ENCODE measurements at places on chromosomes 3 and 15.

DNA sequence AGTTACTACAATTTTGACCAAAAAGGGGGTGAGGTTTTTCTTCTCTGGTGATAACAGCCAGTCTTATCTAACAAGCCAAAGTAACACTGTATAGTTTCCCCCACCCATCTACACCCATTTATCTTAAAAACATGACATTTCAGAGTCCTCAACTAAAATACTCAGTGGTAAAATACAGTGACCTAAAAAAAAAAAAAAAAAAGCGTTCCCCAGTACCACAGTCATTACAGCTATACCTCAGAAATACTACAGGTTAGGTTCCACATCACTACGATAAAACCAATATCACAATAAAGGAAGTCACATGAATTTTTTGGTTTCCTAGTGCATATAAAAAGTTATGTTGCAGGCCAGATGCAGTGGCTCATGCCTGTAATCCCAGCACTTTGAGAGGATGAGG lies 13.8 kb downstream of the DENND4A start:
- peaks cover 54% of the 10 kb centered on the region for H3K4me1 ChIP-seq
- no peaks in the 10 kb centered on the region for H3K27me3 ChIP-seq
- peaks cover 19% of the 10 kb centered on the region for H3K36me3 ChIP-seq
- peak overlapping the region; percentile 55 for H3K4me3 ChIP-seq
- DNase-seq, result no peak
- peak overlapping the region; percentile 78 for H3K27ac ChIP-seq

DNA sequence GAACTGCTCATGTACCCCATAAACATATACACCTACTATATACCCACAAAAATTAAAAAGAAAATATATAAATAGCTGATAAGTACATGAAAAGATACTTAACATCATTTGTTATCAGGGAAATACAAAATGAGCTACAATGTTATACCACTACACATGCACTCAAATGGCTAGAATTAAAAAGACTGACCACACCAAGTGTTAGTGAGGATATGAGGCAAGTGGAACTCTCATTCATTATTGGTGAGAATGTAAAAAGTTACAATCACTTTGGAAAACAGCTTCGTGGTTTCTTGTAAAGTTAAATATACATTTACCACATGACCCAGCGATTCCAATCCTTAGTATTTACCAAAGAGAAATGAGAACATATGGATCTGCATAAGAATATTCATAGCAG lies 26.5 kb downstream of the EOMES start:
- no peak for DNase-seq
- no peaks in the 10 kb centered on the region for H3K36me3 ChIP-seq
- peaks cover 11% of the 10 kb centered on the region for H3K4me1 ChIP-seq
- H3K4me3 ChIP-seq, result no peak overlapping the region

- no peaks in the 10 kb centered on the region for H3K36me3 ChIP-seq
- peak overlapping the region; percentile 84 for H3K27ac ChIP-seq
- peak; percentile 62 for DNase-seq
- peaks cover 55% of the 10 kb centered on the region for H3K4me1 ChIP-seq
- peaks cover 13% of the 10 kb centered on the region for H3K27me3 ChIP-seq
Measured at GRCh38 chr15:90665288-90666134, 51.6 kb upstream of the BLM start.

GRCh38 chr15:30865257-30865656 lies 38.5 kb upstream of the FAN1 start:
- no peak overlapping the region for H3K27ac ChIP-seq
- H3K27me3 ChIP-seq, result no peaks in the 10 kb centered on the region
- no peak for DNase-seq
- H3K4me3 ChIP-seq, result no peak overlapping the region

- H3K27me3 ChIP-seq, result no peaks in the 10 kb centered on the region
- H3K36me3 ChIP-seq, result peaks cover 17% of the 10 kb centered on the region
- H3K4me1 ChIP-seq, result peaks cover 14% of the 10 kb centered on the region
- H3K27ac ChIP-seq, result no peak overlapping the region
- H3K4me3 ChIP-seq, result no peak overlapping the region
Measured at GRCh38 chr3:108150200-108150599, 59.4 kb upstream of the CD47 start.

DNA sequence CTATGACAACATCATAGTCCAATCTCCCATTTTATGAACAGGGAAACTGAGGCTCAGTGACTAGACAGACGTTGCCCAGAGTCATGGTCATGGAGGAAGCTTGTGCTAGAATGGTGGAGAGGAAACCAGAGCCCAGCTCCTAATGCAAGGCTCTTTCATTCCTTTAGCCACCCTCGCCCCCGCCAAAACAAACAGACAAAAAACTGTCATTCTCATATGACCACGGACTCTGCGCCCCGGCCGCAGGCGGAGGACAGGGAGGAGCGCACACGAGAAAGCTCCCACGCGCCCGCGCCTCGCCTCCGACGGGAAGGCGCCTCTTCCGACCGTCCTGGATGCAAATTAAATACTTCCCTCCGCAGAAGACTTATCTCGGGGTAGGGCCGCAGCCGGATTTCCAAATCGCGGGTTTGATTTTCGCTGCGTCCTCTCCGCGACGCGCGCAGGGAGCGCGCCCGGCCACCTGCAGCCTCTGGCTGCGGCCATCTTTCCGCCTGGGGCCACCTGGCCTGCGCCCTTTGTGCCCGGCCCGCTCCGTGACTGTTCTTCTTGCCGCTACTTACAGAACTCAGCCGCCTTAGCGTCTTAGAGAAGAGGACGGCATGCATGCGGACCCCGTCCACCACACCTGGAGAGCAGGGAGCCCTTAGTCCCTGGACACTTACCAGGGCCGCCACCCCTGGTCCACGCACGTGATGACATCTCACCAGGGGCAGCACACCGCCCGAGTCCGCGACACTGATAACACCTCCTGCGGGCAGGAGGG lies 670 bp upstream of the ATP13A3 start:
- peak overlapping the region; percentile 89 for H3K4me3 ChIP-seq
- H3K4me1 ChIP-seq, result peaks cover 70% of the 10 kb centered on the region
- peaks cover 9% of the 10 kb centered on the region for H3K36me3 ChIP-seq
- DNase-seq, result peak; percentile 53
- H3K27me3 ChIP-seq, result no peaks in the 10 kb centered on the region

DNA sequence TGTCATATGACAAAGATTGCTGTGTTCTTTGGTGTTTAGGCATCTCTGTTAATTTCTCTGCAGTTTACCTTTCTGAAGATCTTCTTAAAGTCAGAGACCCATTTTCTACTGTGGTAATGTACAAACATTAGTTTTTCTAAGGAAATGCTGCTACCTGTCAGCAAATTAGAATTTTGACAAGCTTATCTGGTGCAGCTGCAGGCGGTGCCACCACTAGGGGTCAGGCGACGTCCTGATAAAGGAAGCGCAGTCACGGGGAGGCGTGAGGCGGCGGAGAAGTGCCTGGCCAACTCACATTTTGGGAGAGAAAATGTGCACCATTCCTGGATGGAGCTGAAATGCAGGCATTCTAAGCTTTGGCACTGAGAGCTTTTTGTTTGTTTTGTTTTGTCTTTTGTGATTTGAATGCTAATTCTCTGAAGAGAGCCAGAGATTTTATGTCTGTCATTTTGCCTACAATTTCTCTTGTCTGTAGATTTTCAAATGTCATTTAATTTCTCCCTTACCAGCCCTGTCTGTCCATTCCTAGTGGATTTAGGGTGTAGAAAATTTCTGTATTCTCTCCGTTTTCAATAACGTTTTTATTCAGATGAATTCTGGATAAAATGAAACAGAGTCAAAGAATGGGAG lies 24.9 kb upstream of the SIAH2 start:
- peaks cover 6% of the 10 kb centered on the region for H3K27me3 ChIP-seq
- peaks cover 4% of the 10 kb centered on the region for H3K4me1 ChIP-seq
- peak; percentile 64 for DNase-seq
- no peak overlapping the region for H3K4me3 ChIP-seq
- H3K36me3 ChIP-seq, result no peaks in the 10 kb centered on the region

DNA sequence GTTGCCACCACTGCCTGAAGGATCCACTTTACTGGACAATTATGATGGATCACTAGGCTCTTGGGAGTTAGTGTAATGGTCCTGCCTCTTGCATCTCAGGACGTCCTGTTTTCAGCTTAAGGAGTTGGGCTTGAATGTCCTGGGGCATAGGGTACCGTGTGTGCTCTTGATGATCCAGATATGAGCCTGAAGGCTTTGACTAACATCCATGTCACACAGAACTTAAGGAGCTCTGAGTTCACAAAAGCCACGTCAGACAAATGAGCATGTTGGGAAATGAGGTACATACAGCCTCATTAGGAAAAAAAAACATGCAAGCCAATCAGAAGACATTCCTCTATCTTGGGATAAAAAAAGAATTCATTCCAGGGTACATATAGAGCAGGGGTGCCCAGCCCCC lies 40.8 kb downstream of the CA12 start:
- H3K36me3 ChIP-seq, result no peaks in the 10 kb centered on the region
- DNase-seq, result no peak
- no peak overlapping the region for H3K27ac ChIP-seq
- H3K27me3 ChIP-seq, result no peaks in the 10 kb centered on the region

- no peak overlapping the region for H3K4me3 ChIP-seq
- peaks cover 4% of the 10 kb centered on the region for H3K27me3 ChIP-seq
- no peak overlapping the region for H3K27ac ChIP-seq
- no peak for DNase-seq
Measured at GRCh38 chr3:160722331-160722730, 33.7 kb upstream of the PPM1L start.

DNA sequence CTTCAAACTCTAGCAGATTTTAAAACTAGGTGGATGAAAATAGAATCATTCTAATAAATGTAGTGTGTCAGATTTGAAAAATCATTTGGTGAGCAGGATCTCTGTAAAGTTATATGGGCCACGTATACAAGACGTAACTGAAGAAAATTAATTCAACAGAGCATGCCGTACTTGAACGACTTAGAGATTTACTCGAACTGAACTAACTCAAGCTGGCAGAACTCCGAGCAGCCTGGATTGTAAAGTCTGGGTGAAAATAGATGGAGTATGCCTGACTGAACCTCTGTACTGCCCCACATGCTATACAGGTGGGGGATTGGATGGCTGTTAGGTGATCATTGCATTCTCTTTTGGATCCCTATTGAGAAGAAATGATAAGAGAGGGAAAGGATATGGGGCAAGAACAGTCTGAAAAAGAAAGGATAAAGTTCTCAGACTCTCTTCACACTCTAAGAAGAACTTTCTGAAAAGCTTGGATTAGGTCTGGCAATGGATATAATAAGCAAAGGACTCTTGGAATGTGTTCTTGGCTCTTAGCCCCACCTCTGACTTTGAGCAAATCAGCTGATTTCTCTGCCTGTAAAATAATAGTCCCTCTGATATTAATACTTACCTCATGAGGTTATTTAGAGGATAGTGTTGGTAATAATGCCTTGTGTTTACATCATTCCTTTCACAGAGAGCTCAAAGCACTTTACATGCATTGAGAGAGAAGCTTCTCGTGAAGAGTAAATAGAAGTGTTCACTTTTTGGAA lies 147.5 kb downstream of the FILIP1L start:
- peaks cover 11% of the 10 kb centered on the region for H3K36me3 ChIP-seq
- no peaks in the 10 kb centered on the region for H3K27me3 ChIP-seq
- H3K4me1 ChIP-seq, result no peaks in the 10 kb centered on the region
- H3K27ac ChIP-seq, result no peak overlapping the region
- H3K4me3 ChIP-seq, result no peak overlapping the region

DNA sequence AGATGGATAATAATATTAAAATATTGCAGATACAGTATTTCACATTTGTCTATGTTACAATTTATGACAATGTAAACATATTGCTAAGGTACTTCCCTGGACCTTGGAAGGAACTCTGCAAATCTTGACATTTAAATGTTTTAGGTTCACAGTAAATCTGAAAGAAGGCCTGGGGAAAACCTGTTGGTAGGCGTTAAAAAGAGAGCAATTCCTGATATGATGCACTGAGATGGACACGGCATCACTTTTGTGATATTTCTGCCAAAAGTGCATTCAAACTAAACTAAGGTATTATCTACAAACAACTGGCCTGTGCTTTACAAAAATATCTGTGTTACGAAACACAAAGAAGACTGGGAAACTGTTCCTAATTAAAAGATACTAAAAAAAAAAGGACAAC lies 6.1 kb upstream of the TP63 start:
- no peaks in the 10 kb centered on the region for H3K27me3 ChIP-seq
- H3K4me3 ChIP-seq, result no peak overlapping the region
- no peak overlapping the region for H3K27ac ChIP-seq
- peaks cover 3% of the 10 kb centered on the region for H3K4me1 ChIP-seq

GRCh38 chr3:118213892-118214291 lies 820.8 kb downstream of the IGSF11 start:
- no peaks in the 10 kb centered on the region for H3K36me3 ChIP-seq
- no peaks in the 10 kb centered on the region for H3K27me3 ChIP-seq
- no peak overlapping the region for H3K27ac ChIP-seq
- no peak overlapping the region for H3K4me3 ChIP-seq

DNA sequence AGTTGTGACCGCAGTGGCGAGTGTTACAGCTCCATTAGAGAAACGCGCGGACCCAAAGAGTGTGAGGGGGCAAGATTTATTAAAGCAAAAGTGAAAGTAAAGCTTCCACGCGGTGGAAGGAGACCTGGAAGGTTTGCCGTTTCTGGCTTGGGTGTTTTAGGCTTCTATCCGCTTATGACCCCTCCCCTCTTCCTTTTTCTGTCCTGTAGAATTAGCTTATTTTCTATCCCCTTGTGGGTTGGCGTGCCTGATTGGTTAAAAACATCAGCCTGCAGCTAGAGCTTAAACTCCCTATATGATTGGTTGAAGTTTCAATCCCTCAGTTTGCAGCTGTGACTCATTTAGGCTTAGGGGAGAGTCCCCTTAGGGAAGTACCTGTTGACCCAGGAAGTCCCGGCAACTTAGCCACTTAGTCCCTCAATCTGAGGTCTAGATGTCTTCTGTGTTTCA lies 39.6 kb downstream of the C3orf38 start:
- H3K36me3 ChIP-seq, result no peaks in the 10 kb centered on the region
- H3K27ac ChIP-seq, result no peak overlapping the region
- peaks cover 2% of the 10 kb centered on the region for H3K4me1 ChIP-seq
- H3K4me3 ChIP-seq, result no peak overlapping the region

- H3K27ac ChIP-seq, result no peak overlapping the region
- H3K36me3 ChIP-seq, result no peaks in the 10 kb centered on the region
- no peaks in the 10 kb centered on the region for H3K27me3 ChIP-seq
- DNase-seq, result no peak
Measured at GRCh38 chr3:187875863-187876262, 130.6 kb upstream of the BCL6 start.

- H3K27ac ChIP-seq, result no peak overlapping the region
- no peaks in the 10 kb centered on the region for H3K27me3 ChIP-seq
- no peak overlapping the region for H3K4me3 ChIP-seq
Measured at GRCh38 chr15:67941648-67942310, 101.9 kb upstream of the RNU6-1 start.

GRCh38 chr15:74709011-74709410 lies 13.2 kb upstream of the EDC3 start:
- no peaks in the 10 kb centered on the region for H3K36me3 ChIP-seq
- no peak overlapping the region for H3K27ac ChIP-seq
- H3K27me3 ChIP-seq, result peaks cover 26% of the 10 kb centered on the region
- no peak overlapping the region for H3K4me3 ChIP-seq
- no peak for DNase-seq

GRCh38 chr3:137194301-137194700 lies 236.5 kb downstream of the IL20RB start:
- no peak for DNase-seq
- no peaks in the 10 kb centered on the region for H3K4me1 ChIP-seq
- no peak overlapping the region for H3K27ac ChIP-seq
- H3K36me3 ChIP-seq, result no peaks in the 10 kb centered on the region
- no peak overlapping the region for H3K4me3 ChIP-seq
- H3K27me3 ChIP-seq, result peaks cover 11% of the 10 kb centered on the region
